NCI-H510A (cell line): ENCODE measurements at places on chromosomes 6 and 20.

DNA sequence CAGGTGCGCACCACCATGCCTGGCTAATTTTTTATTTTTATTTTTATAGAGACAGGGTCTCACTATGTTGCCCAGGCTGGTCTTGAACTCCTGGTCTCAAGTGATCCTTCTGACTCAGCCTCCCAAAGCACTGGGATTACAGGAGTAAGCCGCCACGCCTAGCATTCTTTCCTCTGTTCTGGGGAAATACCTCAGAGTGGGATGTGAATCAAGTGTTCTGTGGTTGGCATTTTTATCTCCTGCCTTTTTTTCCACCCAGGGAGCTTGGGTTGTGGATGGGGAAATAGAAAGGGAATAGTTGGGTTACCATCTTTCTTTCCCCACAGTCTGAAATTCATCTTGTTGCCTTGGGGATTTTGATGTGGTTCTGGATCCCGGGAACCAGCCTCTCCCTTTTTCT, 24.1 kb downstream of the TFAP2C start:
- DNase-seq = no peak

GRCh38 chr6:35624341-35625070, 64.2 kb downstream of the FKBP5 start:
- no peak for DNase-seq

- DNase-seq = no peak
Observed at GRCh38 chr6:14569394-14569793, 451.8 kb downstream of the CD83 start.

GRCh38 chr6:85669735-85670194, 27.1 kb upstream of the SYNCRIP start:
- DNase-seq = no peak

- no peak for DNase-seq
Observed at GRCh38 chr20:25254986-25255680, 7.2 kb downstream of the PYGB start.

DNA sequence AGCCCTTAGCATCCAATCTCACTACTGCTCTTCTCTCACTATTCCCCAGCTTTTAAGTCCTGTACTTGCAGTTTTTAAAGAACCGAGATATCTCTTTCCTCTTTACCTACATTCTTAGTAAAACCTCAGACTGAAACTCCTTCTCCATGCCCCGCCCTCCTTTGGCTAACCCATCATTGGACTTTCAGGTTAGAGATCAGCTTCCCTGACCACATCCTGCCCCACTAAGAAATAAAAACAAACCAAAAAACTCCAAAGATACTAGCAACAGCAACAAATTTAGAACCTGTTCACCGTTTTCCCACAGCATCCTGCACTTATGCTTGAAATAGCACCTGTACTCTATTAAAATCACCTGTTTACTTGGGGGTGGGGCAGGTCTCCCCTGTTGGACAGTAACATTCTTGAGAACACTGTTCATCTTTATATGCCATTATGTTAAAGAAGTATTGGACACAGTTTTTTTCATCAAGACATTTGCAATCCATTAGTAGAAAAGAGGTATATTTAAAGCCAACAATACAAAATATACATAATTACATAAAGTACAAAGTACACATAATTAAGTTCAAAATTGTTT, 16.3 kb upstream of the SMAP1 start:
- DNase-seq = no peak

GRCh38 chr20:48523191-48523995, 304.4 kb downstream of the PREX1 start:
- no peak for DNase-seq
